Activated T-cell treated with anti-CD3 and anti-CD28 coated beads, Interleukin-2, amount 50 U/mL, for 24 hours (primary cell): ENCODE measurements at places on chromosomes 13 and 19.
A peak's percentile ranks its signal among the peaks of the same experiment; 100 is the strongest.

- DNase-seq = no peak
- H3K4me3 ChIP-seq = no peak overlapping the region
- H3K27me3 ChIP-seq = no peaks in the 10 kb centered on the region
- peaks cover 95% of the 10 kb centered on the region for H3K36me3 ChIP-seq
- H3K4me1 ChIP-seq = peaks cover 52% of the 10 kb centered on the region
- H3K27ac ChIP-seq = peak overlapping the region; percentile 52
Measured at GRCh38 chr19:47151627-47152026, 21.0 kb downstream of the SAE1 start.

DNA sequence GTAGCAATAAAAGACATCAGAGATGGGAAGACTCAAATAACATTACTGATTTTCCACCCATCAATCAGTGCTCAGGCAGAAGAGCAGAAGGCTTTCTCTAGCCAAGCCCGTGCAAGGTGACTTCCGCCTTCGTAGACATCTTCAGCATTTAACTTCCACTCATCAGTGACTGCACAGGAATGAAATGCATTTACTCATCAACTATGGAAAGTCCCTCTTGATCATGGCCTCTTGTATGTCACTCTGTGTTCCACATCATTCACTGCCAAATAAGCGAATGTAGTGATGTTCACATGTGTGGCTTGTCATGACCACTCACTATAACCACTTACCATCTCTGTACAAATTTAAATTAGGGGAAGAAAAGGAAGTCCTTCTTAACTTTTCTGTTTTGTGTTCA lies 49.4 kb downstream of the SACS start:
- H3K4me3 ChIP-seq = no peak overlapping the region
- no peak for DNase-seq
- no peaks in the 10 kb centered on the region for H3K36me3 ChIP-seq
- H3K27me3 ChIP-seq = no peaks in the 10 kb centered on the region
- H3K4me1 ChIP-seq = peaks cover 55% of the 10 kb centered on the region

DNA sequence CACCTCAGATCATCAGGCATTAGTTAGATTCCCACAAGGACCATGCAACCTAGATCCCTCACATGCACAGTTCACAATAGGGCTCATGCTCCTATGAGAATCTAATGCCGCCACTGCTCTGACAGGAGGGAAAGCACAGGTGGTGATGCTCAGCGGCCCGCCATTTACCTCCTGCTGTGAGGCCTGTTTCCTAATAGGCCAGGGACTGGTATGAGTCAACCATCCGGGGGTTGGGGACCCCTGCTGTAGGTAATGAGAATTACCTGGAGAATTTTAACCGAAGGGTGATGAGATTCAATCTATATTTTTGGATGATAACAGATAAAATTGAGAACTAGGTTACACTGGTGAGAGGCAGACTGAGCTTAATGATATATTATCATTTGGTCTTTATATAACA lies 101.4 kb downstream of the LACC1 start:
- H3K36me3 ChIP-seq = no peaks in the 10 kb centered on the region
- no peaks in the 10 kb centered on the region for H3K4me1 ChIP-seq
- H3K4me3 ChIP-seq = no peak overlapping the region
- no peak for DNase-seq

DNA sequence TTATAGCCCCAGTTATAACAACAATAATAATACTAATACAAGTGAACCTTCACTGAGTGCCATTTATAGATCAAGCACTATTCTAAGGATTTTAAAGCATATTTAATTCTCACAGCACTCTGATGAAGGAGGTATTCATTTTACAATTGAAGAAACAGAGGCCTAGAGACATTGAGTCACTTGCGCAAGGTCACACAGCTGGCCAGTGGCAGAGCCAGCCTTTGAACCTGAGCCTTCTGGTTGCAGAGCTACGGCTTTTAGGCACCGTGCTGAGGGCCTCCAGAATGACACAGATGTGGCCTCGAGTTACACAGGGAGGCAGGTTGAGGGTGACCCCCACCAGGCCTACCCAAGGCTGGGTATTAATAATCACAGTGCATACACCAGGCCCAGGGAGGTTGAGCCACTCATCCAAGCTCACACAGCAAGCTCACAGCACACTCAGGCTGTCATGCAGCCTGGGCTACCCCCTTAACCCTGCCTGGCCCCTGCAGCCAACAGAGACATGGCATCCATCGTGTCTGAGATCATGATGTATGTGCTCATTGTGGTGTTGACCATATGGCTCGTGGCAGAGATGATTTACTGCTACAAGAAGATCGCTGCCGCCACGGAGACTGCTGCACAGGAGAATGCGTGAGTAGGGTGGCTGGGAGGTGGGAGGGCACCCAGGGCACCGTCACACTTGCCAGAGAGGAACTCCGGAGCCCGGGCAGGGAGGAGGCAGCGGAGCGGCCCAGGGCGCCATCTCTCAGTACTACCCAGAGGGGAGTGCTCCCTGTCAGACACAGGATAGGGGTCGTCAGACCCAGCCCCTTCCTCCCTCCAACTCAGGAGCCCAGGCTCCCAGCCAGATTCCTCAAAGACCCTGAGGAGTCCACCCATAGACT lies 2.7 kb upstream of the HPN start:
- H3K4me3 ChIP-seq = no peak overlapping the region
- peaks cover 18% of the 10 kb centered on the region for H3K4me1 ChIP-seq
- H3K36me3 ChIP-seq = no peaks in the 10 kb centered on the region
- peak overlapping the region; percentile 22 for H3K27ac ChIP-seq
- H3K27me3 ChIP-seq = peaks cover 9% of the 10 kb centered on the region

GRCh38 chr13:51761643-51762350 lies 42.2 kb downstream of the DHRS12 start:
- H3K36me3 ChIP-seq = peaks cover 50% of the 10 kb centered on the region
- H3K27me3 ChIP-seq = no peaks in the 10 kb centered on the region
- H3K4me3 ChIP-seq = no peak overlapping the region
- DNase-seq = no peak
- peak overlapping the region; percentile 3 for H3K27ac ChIP-seq

- peaks cover 47% of the 10 kb centered on the region for H3K36me3 ChIP-seq
- no peak for DNase-seq
- H3K4me1 ChIP-seq = peaks cover 37% of the 10 kb centered on the region
- peak overlapping the region; percentile 69 for H3K27ac ChIP-seq
- H3K4me3 ChIP-seq = no peak overlapping the region
- H3K27me3 ChIP-seq = no peaks in the 10 kb centered on the region
Measured at GRCh38 chr19:7415163-7415856, 66.6 kb downstream of the ARHGEF18 start.

GRCh38 chr13:45954836-45955800 lies 97.4 kb downstream of the ZC3H13 start:
- peak overlapping the region; percentile 12 for H3K27ac ChIP-seq
- H3K4me3 ChIP-seq = no peak overlapping the region
- no peaks in the 10 kb centered on the region for H3K27me3 ChIP-seq
- H3K36me3 ChIP-seq = peaks cover 63% of the 10 kb centered on the region
- H3K4me1 ChIP-seq = no peaks in the 10 kb centered on the region

GRCh38 chr19:4064496-4065260 lies 2.0 kb downstream of the ZBTB7A start:
- peaks cover 50% of the 10 kb centered on the region for H3K4me1 ChIP-seq
- DNase-seq = peak; percentile 70
- no peaks in the 10 kb centered on the region for H3K27me3 ChIP-seq
- peak overlapping the region; percentile 89 for H3K4me3 ChIP-seq
- peak overlapping the region; percentile 93 for H3K27ac ChIP-seq

DNA sequence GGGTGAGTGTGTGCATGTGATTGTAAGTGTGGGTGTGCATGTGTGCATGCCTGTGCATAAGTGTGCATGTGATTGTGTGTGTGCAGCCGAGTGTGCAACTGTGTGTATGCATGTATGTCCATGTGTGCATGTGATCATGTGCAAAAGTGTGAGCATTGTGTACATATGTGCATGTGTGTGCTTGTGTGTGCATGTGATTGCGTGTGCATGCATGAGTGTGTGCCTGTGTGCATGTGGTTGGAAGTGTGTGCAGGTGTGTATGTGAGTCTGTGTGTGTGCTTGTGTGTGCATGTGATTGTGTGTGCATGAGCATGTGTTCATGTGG lies 3.5 kb downstream of the PODNL1 start:
- no peak overlapping the region for H3K27ac ChIP-seq
- H3K4me3 ChIP-seq = no peak overlapping the region
- H3K27me3 ChIP-seq = peaks cover 7% of the 10 kb centered on the region
- DNase-seq = no peak
- H3K4me1 ChIP-seq = no peaks in the 10 kb centered on the region
- peaks cover 4% of the 10 kb centered on the region for H3K36me3 ChIP-seq

DNA sequence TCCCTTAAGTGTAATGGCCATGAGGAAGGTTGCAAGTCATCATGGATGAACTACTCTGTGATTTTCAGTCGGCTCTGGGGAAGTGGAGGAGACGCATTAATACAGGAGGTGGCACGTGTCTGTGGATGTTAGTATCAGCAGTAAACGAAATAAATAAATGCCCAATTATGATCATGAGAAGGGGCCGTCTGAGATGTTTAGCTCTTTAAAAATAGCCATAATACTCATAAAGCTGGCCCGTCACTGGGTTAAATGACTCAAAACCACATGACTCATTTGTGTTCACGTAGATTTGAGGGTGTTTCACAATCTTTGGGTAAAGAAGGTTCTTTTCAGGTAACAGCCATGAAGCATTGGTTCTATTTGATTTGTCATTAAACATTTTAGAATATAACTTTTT lies 620.6 kb downstream of the GPC6 start:
- H3K4me3 ChIP-seq = no peak overlapping the region
- peaks cover 7% of the 10 kb centered on the region for H3K4me1 ChIP-seq
- no peak for DNase-seq

DNA sequence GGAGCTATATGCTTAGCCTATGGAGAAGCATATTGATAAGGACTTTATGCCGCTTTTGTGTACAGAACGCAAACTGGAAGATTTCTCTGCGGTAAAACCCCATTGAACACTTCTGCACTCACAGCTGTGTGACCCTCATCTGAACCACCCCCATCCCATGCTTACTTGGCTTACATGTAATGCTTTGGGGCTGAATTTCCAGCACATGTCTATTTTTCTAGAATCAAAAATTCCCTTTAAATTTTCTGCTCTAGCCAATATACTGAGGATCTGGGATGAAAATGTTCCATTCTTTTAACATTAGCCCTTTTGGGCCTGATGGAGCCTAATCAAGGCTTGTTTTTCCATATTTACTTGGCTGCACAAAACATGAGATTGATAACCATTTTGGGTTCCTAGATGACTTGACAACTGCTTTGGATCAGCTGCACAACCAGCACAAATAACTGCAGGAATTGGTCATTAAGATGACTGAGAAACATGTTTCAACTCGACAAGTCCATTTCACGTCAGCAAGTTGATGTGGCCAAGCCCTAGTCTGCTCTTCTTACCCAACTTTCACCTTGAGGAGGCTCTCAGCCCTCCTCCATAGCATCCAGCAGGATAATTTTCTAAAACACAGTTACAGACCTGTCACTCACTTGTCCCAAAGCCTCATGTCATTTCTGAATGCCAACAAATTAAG lies 52.4 kb downstream of the TNFSF11 start:
- H3K4me3 ChIP-seq = no peak overlapping the region
- H3K4me1 ChIP-seq = no peaks in the 10 kb centered on the region
- peaks cover 4% of the 10 kb centered on the region for H3K27me3 ChIP-seq
- H3K27ac ChIP-seq = no peak overlapping the region

GRCh38 chr13:39406688-39407087 lies 196.3 kb downstream of the LHFPL6 start:
- no peak for DNase-seq
- no peak overlapping the region for H3K4me3 ChIP-seq
- no peaks in the 10 kb centered on the region for H3K4me1 ChIP-seq
- H3K27me3 ChIP-seq = peaks cover 22% of the 10 kb centered on the region
- no peaks in the 10 kb centered on the region for H3K36me3 ChIP-seq
- H3K27ac ChIP-seq = no peak overlapping the region

- H3K36me3 ChIP-seq = no peaks in the 10 kb centered on the region
- DNase-seq = no peak
- H3K4me3 ChIP-seq = no peak overlapping the region
- peaks cover 5% of the 10 kb centered on the region for H3K27me3 ChIP-seq
- peaks cover 11% of the 10 kb centered on the region for H3K4me1 ChIP-seq
Measured at GRCh38 chr19:35109395-35110112, 6.1 kb upstream of the FXYD3 start.

GRCh38 chr13:64223016-64223415 lies 2807.4 kb upstream of the PCDH20 start:
- no peaks in the 10 kb centered on the region for H3K27me3 ChIP-seq
- H3K4me3 ChIP-seq = no peak overlapping the region
- H3K36me3 ChIP-seq = no peaks in the 10 kb centered on the region
- no peak for DNase-seq

DNA sequence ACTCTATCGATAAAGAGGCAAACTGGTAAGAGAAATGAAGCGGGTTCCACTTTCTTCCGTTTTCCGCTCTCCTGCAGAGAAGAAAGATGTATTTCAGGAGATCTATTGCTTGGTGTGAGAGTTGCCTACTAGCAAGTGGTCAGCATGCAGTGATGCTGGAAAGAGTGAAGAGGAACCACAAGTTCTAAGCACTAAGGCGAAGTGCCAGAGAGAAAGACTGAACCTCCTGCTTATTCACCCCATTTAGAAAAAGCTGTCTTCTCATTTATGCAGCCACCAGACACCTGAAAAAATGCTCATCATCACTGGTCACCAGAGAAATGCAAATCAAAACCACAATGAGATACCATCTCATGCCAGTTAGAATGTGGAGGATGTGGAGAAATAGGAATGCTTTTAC lies 78.7 kb upstream of the GPC6 start:
- H3K4me1 ChIP-seq = peaks cover 8% of the 10 kb centered on the region
- H3K36me3 ChIP-seq = no peaks in the 10 kb centered on the region
- no peak overlapping the region for H3K4me3 ChIP-seq

GRCh38 chr13:24182703-24183081 lies 22.2 kb downstream of the SPATA13 start:
- H3K27me3 ChIP-seq = no peaks in the 10 kb centered on the region
- no peak for DNase-seq
- no peak overlapping the region for H3K27ac ChIP-seq
- no peak overlapping the region for H3K4me3 ChIP-seq

DNA sequence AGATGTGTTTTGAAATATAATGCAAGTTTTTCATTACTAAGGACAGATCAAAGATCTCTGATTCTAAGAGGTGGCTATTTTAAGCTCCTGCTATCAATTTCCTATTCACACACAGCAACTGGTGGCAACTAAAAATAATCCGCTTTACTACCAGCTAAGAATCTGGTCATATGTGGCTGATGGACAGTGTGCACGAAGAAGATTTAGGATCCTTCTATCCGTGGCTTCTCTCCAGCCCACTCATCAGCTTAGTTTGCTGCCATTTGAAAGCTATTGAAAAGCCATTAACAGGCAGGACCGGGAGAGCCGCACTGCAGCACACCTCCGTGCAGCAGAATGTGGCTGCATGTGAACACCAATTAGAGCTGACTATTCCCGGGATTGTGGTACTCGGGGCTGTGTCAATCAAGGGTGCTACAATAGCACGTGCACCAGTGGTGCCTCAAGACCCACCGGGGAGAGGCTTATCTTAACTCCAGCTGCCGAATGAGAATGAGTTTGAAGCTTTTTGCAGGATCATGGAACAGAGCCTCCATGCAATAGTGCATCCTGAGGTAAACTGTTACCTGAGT lies at the start of gene MYO16:
MYO16 (plus strand) TSS at position 431 of the 572 bp plus-strand sequence. CDS start 234 bp downstream, outside the sequence.
- H3K27ac ChIP-seq = no peak within 1 kb of the TSS
- no peaks in the 10 kb centered on the region for H3K4me1 ChIP-seq
- no peak within 1 kb of the TSS for H3K4me3 ChIP-seq
- no peaks in the 10 kb centered on the region for H3K27me3 ChIP-seq
